ENCODE measurements at places on chromosomes 2 and 18.

DNA sequence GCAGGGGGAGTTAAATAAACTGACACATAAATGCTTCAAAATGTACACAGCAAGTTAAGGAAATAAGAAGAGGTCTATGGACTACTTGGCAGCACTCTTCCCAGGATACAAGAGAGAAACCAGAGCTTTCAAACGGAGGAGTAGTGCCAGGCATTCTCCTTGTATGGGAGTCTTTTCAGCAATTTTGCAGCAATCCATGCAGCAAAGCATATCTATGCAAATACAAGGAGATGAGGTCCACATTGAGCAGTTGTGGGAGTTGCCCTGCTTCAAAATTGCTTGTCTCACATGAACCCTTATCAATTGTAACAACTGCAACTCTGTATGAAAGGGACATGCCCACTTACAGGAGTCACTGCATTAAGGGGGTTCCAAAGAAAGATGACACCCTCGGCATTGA lies 37.8 kb downstream of the SCN9A start:
- DNase-seq = no peak

- no peak for DNase-seq
Observed at GRCh38 chr2:127270663-127271062, 23.3 kb downstream of the ERCC3 start.

GRCh38 chr2:168671932-168672331 lies 130.5 kb upstream of the NOSTRIN start:
- DNase-seq = no peak

GRCh38 chr2:143513081-143513480 lies 383.9 kb downstream of the ARHGAP15 start:
- DNase-seq = no peak

- no peak for DNase-seq
Observed at GRCh38 chr2:26566081-26566375, 75.1 kb downstream of the CIB4 start.

DNA sequence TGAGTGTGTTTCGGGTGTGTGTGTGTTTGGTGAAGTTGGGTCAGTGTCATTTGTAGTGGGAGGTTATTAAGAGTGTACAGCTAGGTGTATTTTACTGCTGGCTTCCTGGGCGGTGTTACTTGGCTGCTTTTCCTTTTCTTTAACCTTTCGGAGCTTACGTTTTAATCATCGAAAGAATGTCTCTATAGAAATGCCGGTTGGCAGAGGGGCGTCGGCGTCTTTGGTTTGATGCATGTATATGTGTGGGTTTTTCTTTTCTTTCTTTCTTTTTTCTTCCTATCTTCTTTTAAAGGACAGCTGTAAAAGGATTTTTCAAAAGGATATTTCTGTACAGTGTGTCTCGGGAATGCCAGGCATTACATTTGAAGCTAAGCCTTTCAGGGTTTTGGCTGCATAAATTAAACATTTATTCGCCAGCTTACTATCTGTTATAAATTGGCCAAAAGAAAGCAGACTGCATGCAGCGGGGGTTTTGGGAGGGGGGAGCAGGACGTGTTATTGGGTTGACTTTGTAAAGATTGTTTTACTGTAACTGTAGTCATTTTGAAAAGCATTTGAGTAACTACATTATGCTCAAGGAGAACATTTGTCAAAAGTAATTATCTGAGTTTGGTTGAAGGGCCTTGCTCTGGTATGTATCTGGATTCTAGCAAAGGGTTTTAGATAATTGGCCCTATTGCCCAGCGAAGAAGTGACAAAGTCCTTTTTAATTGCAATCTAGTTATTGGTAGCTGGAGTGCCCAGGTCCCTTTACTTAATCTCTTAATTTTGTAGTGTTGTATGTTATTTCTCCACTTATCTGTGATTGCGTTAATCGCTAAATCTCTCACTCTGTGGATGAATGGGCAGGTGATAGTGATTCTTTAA lies 1.6 kb downstream of the ASXL3 start:
- no peak for DNase-seq

- DNase-seq = no peak
Observed at GRCh38 chr2:174334781-174335251, at the start of gene SP9. TSS of gene SP9 (plus strand) at chr2:174334954. CDS start at chr2:174335093, 139 bp downstream.

- DNase-seq = no peak
Observed at GRCh38 chr2:171095014-171095582, 65.6 kb downstream of the TLK1 start.

DNA sequence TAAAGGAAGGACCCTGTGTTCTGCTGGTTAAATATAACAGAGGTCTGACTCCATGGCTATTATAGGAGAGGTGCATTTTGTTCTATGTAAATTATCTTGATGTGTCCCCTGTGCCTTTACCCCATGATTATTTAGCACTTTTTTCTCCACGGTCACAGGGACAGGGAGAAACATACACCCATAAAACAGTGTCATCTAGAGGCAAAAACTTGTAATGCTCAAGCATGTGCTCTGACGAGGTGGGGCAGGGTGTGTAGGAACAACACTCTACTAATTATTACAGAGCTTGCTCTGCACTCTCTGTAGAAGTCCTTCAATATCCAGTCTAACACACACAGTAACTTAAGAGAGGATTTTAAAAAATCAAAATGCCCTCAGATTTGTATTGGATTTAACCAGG lies 187.9 kb downstream of the NEDD4L start:
- no peak for DNase-seq

- DNase-seq = no peak
Observed at GRCh38 chr2:64331849-64332699, 121.9 kb upstream of the LGALSL start.

- DNase-seq = no peak
Observed at GRCh38 chr2:88036606-88037005, 19.0 kb downstream of the KRCC1 start.

- no peak for DNase-seq
Observed at GRCh38 chr2:123080331-123080730, 944.8 kb upstream of the CNTNAP5 start.

GRCh38 chr2:173279527-173279868 lies 75.2 kb upstream of the CDCA7 start:
- DNase-seq = no peak

DNA sequence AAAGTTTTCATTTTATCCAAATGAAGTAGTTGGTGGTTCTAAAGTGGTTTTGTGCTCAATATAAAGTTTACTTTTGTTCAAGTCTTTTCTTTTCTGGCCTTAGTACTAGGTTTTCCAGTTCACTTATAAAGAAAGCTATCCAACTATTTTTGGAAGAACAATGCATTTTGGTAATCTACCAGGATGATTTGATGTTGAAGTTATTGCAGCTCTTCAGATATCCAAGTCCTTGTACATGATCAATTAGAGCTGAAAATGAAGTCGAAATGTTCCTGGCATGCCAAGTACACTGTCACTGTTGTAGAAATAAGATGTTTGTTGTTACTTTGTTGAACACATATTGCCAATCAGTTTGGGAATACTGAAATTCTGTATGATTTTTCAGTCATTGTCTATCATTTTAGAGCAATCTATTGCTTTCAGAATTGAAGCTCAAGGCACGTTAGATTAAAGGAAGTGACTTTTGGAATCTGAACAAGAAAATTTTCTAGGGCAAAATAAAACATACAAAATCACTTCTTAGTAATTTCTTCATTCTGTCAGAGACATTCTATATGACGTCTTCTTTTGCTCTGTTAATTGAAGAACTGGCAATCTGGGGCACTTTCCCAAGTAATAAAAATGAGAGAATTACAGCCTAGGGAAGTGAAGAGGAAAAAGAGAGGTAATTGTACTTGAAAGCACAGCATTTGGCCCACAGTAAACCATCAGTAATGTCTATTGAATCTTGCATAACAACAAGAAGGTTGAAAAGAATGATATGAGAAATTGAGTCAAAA lies 232.3 kb downstream of the MREG start:
- DNase-seq = no peak

- no peak for DNase-seq
Observed at GRCh38 chr2:237141571-237142051, 55.9 kb downstream of the COPS8 start.

DNA sequence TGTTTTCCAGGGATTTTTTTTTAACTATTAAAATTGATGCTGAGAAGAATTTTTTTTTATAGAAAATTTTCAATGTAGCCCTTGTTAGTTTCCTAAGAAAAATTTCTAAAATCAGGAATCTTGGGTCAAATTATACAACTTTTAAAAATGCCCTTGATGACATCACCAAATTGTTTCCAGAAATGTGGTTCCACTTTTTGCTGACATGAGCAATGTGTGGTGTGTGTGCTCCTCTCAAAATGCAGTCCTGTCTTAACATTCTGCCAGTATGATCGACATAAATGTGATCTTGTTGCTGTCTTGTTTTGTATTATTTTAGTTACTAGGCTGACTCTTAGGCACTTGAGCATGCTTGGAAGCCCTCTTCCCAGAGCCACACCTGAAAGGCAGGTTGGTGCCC lies 89.7 kb upstream of the ST6GAL2 start:
- DNase-seq = no peak

DNA sequence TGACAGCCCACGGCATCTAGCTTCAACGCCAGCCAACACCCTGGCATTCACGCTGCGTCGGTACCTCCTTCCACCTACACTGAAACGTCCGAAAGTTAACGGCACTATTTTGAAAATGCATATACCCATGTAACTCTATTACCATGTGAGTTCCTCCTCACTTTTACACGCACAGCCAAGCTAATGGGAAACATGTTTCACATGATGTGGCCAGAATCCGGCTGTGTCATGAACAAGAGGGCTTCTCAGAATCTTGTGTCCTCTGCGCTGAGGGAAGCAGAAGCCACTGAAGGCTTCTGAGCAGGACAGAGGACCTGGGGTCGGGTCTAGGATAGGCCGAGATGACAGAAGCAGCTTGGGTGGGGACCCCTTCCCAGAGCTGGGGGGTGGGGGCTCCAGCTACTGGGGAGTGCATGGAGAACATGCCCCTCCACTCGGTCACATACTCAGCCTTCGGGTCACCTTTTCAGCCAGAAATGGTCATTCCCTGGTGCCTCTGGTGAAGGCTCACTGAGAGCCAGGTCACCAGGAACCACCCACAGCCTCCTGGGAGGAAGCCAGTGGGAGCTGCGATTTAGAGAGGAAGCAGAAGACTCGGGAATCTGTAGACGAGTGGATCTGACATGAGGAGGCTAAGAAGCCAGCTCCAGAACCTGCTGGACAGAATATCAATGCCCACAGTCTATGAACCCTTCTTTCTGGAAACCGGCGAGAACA lies 41.5 kb downstream of the HDAC4 start:
- DNase-seq = no peak

DNA sequence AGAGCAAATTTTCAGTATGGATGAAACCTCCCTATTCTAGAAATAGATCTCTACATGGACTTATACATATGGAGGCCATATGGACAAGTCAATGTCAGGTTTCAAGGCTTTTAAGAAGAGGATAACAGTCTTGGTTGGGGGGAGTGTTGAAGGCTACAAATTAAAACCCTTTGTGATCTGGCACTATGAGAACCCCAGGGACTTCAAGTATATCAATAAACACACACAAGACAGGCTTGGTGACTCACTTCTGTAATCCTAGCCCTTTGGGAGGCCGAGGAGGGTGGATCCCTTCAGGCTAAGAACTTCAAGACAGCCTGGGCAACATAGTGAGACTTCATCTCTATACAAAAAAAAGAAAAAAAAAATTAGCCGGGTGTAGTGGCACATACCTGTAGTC lies 127.2 kb upstream of the SP5 start:
- no peak for DNase-seq

- DNase-seq = no peak
Observed at GRCh38 chr2:88269836-88270235, 99.7 kb downstream of the THNSL2 start.

DNA sequence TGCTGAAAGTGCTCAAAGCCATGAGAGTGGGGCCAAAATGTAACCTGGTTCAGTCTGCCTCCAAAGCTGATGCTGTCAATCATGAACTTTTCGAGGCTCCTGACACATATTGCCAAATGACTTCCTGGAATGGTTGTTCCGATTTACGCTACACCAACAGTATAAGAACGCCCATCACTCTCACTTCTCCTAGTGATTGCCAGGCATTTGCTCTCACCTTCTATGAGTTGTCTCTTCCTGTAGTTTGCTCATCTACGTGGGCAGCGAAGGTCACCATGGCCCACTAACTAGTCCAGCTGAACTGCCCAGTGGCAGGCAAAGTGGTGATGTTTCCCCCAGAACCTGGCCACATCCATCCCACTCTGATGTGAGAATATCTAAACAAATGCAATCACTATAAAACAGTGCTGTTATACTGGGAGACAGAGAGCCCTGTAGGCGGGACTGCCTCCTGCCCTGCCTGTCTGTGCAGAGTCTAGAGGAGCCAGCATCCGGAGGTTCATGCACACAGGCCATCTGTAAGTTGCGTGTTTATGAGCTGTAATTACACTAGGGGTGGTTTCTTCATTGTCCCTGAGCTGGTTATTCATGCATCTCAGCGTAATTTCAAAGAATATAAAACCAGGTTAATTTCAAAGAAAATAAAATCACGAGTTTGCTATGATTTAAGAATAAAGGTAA lies 8.8 kb upstream of the CABLES1 start:
- no peak for DNase-seq

- DNase-seq = no peak
Observed at GRCh38 chr2:94725543-94725942, 145.7 kb upstream of the TEKT4 start.

GRCh38 chr2:152175012-152175367 lies 573 bp downstream of the STAM2 start:
- no peak for DNase-seq

GRCh38 chr18:23502516-23503037 lies 734 bp upstream of the RMC1 start:
- DNase-seq = no peak

GRCh38 chr2:235264512-235264911 lies 229.3 kb upstream of the AGAP1 start:
- no peak for DNase-seq

GRCh38 chr2:184413671-184414229 lies 184.6 kb upstream of the ZNF804A start:
- no peak for DNase-seq

DNA sequence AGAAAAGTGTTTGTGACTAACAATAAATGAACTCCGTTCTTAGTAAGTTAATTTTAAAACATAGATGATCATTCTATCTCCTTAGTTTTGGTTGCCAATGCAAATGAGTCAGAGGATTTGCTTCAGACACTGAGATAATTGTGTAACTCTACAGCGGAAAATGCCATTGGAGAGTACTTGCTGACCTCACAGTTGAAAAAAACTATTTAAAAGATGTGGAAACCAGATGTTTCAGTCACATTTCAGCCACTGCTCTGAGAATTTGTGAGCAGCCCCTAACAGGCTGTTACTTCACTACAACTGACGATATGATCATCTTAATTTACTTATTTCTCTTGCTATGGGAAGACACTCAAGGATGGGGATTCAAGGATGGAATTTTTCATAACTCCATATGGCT lies at the start of gene TNFAIP6:
Gene TNFAIP6, plus strand, starts transcription at position 234 of the 400 bp plus-strand sequence. Its CDS starts 75 bp downstream, at position 309.
- DNase-seq = no peak

DNA sequence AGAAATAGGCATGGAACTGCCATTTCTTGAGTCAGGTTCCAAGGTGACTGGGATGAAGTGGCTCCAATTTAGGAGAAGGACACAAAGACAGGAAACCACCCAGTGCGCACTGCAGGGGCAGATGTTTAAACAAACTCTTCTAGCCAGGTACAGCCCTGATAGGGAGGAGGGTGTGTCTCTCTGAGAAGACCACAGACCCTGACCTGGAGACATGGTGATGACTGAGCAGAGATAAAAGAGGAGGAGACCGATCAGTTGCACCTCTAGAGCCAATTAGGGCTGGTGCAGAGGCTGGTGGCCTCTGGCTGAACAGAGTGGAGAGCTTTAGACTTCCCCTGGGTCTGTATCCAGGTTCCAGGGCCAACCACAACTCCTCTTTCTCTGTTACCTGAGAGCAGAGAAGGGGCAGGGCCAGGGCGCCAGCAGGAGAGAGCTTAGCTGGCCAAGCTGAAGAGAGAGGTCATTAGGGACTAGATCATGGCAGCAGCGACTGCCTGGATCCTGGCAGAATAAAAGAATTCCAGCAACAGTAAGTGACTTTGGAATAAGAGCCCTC lies 5.4 kb upstream of the SPOPL start:
- DNase-seq = no peak

- DNase-seq = no peak
Observed at GRCh38 chr18:78670778-78671391, 308.7 kb upstream of the SALL3 start.

Measured in activated naive CD4-positive, alpha-beta T cell treated with anti-CD3 and anti-CD28 coated beads, Interleukin-2, amount 10 ng/mL, durations not matched to agents 7 days and 5 days (primary cell).